Stimulated activated naive CD8-positive, alpha-beta T cell treated with anti-CD3 and anti-CD28 coated beads, Interleukin-15, amount 100 ng/mL, for 72 hours (primary cell): ENCODE measurements at places on chromosomes 2 and 18.

DNA sequence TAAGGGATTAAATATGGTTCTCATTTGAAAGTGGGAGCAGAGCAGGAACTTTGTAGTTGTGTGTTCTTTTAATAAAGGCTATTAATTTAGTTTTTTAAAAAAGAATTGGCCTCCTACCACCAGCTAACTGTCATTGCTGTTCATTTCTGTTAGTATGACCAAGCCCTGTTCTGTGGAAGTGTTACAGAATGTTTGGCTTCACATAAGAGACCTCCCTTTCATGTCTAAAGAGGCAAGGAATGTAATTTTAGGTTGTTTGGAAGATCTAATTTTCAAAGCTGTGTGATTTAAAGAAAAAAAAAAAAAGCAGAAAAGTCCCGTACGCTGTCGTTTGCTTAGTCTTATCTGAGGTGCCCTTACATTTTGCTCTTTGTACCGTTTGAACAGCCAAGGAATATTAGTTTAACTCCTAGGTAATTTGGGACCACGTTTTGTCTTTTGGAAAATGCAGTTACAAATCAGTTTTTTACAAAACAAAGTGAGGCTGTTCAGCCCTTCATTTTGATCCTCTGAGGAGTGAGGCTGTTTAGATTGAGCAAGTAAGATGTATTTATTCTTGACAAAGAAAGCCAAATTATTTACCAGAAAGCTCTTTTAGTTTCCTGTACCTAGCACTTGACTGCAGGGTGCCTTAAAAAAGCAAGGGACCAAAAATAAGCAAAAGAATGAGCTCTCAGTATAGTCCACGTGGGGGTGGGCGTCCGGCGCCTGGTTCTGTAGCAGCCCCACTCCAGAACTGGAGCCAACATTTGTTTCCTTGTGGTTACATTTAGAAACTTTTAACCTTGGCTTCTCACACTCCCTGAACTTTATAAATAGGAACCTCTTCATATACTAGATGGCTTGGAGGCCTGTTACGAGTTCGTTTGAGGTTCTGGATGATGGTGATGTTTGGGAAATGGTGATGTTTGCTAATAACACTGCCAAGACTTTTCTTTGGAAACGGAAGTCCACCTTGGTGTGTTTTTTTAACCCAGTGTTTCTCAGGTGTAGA is 136.2 kb downstream of the FMNL2 start:
- no peak for DNase-seq

DNA sequence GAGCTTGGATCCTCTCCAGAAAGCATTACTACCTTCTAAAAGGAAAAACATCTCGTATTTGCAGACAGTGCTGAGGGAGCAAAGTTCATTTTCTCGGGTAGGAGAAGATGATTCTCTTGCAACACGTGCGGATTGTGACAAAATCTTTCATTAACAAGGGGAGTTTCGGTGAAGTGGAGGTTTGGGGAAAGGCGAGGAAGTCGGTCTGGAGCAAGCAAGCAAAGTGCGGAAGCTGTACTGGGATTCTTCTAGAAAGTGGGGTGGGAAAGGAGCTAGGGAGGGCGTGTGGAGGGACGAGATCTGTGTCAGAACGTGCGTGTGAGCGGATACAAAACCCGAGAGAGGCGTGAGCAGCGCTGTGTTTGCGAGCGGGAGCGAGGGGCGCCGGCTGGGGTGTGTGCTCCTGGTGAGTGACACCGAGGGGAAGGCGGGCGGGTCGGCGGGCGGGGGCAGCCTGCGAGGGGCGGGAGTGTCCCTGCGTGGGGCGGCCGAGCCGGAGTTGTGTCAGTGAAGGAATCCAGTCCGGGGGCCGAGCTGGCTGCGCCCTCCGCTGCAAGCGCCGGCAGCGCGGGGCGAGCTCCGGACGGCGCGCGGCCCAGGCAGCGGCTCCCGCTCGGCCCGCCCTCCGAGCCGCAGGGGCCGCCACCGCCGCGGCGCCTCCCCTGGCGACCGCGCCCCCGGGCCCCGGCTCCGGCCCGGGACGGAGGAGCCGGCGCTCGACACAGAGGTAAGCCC is at the start of gene SPATS2L:
Gene SPATS2L, plus strand, starts transcription at position 498 of the 735 bp plus-strand sequence. CDS start 82,552 bp downstream, outside the sequence.
- peak; percentile 36 for DNase-seq

DNA sequence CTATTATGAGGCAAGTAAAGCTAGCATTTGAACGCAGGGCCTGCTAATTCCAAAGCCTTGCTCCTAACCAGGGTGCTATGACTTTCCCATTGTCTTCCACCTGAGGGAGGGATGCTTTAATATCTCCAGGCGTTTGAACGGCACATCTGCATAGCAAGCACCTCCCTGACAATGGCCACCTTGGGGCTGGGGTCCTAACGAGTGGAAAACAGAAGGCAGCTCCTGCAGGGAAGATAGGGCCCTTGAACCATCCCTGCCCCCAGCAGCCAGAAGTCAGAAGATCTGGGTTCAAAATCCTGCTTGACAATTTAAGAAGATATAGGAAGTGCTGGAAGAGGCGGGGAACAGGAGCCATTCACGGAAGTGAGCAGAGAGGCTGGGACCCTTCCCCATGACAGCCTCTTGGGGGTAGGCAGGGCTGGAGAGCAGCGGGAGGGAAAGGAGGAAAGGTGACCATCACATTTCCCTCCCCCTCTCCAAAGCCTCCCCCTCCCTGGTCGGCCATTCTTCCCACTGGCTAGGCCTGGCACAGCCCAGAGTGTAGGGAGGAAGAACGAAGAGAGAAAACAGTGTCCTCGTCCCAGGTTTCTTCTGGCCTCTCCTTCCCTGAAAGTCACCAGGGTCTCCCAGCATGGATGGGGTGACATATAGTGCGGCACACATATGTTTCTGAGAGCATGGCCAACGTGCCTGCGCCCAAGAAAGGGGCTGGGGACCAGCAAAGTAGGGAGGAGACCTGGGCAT is 73.5 kb downstream of the EMX1 start:
- no peak for DNase-seq

- DNase-seq, result no peak
These were observed 7.7 kb upstream of the TMSB10 start for GRCh38 chr2:84897773-84898172.

- no peak for DNase-seq
These were observed 46.1 kb upstream of the SH3BP4 start for GRCh38 chr2:234905547-234906265.

DNA sequence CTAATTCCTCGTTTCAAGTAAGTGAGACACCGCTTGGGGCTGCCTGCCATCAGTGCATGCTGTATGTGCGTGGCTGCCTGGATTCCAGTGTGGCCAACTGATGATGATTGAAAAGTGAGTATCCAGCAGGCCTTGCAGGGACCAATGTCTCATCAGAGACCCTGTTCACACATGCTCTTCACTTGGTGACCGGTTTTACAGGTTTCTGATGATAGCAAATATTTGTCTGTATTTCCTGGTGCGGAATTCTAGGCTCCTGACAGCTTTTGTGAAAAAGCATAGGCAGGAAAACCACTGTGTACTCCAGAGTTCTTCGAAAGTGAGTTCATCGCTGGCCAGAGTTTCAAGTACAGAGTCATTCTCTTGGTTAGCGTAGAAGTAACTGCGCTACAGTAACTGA is 13.8 kb upstream of the YWHAQ start:
- no peak for DNase-seq

- no peak for DNase-seq
These were observed 59.3 kb downstream of the NTSR2 start for GRCh38 chr2:11610624-11611242.
